ENCODE measurements at places on chromosomes 12 and 14.

GRCh38 chr12:4114986-4115385 is 158.6 kb upstream of the CCND2 start:
- DNase-seq = no peak

DNA sequence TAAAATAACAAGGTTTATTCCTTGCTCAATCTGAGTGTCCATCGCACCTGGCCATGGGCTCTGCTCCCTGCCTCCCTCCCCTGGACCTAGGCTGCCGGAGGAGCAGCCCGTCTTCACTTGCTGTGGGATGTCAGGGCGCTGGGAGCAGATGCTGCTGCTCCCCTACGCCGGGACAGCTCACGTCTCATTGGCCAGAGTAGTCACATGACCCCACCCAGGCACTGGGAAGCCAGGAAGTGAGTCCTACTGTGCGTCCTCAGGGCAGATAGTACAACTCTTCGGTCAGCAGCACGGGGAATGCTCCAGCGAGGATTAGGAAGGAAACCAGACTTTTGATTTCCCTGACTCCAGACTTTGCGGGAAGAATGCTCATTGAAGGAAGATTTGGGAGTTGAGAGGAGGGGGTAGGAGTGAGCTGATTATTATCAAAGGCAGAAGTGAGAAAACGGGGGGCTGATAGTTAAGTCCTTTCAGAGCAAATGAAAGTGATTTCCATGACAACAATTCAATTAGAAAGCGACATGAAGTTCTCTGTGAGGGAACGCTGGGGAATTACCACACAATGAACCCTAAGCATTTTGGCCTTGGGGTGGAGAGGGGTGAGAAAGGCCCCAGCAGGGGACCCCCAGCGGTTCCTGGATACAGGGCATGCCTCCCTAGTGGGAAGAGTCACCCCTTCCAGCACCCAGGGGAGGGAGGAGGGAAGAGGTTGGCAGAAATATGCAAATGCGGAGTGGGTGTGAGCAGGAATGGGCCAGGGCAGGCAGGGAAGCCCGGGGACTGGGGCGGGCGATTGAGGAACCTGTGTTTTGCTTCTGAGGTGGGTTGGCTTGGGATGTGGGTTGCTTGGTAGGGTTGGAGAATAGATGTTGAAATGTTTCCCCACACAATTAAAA is 215.5 kb downstream of the AACS start:
- no peak for DNase-seq

DNA sequence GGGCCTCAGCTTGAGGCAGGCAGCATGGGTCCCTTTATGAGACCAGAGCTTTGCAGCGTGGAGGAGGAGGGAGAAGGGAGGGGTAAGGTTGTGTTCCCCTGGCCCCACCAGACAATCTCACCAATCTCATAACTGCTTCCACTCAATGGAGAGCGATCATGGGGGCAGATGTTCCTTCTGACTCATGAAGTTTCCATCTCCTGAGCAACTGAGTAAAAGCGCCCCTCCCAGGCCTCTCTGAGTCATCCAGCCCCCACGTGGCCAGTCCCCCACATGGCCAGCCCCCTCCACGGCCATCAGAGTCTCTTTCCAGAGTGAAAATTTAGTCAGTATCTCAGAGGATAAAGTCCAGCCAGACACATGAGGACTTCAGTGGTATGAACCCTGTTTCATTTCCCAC is 39.2 kb upstream of the PLXNC1 start:
- peak; percentile 41 for DNase-seq

DNA sequence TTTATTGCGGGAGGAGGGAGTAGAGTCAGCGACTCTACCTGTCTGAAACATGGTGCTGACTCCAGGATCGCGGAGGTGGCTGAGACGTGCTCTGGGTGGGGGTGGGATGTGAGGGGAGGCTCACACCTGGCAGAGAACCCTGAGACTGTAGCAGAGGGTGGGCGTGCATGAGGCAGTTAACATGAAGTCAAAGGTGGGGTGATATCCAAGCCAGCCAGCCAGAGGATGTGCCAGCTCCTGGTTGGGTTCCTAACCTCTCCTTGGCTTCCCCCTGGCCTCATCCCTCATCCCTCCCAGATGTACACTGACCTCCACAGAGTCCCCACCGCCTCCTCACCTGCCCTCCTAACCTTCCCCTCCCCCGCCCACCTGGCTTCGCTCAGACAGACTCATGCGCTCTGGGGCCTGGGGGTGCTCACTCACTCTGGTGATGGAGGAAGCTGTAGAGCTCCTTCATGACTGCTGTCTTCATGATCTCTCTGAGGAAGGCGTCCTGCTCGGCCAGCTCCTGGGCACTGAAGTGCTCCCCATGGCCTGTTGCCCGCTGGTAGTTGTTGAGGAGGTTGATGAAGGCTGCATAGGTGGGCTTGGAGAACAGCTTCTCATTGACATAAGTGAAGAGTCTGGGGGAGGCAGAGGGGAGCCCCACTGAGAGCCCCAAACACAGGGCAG is 9.3 kb downstream of the ENDOU start:
- no peak for DNase-seq

DNA sequence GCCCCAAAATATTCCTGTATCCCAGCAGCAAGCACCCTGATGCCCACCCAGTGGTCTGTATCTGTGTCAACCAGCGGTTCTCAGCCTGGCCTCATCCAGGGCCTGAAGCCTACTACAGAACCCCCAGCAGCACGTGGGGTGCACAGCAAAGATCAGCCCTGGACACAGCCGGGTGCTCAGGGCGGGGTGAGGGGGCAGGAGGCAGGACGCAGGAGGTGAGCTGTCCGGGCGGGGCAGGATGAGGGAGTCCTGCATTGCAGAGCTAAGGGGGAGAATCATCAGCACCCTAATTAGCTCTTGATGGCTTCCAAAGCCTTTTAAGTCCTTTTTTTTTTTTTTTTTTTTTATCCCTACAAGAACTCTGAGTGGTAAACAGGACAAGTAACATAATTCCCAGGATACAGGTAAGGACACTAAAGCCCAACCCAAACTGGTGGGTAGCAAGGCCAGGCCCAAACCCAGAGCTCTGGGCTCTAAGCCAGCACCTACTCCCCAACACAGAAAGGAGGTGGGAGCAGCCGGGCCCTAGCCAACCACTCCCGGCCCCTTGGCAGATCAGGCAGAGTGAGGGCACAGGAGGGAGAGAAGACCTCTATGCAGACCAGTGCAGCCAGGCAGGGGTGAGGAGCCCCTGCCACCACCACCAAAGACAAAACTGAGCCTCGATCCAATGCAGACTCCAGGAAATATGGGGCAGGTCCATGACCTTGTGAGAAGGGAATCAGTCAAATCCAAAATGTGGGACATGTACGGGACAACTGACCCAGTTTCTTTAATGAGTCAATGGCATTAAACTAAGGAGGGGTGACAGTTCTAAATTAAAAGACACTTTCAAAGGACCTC is 32.3 kb upstream of the EIF5 start:
- no peak for DNase-seq

DNA sequence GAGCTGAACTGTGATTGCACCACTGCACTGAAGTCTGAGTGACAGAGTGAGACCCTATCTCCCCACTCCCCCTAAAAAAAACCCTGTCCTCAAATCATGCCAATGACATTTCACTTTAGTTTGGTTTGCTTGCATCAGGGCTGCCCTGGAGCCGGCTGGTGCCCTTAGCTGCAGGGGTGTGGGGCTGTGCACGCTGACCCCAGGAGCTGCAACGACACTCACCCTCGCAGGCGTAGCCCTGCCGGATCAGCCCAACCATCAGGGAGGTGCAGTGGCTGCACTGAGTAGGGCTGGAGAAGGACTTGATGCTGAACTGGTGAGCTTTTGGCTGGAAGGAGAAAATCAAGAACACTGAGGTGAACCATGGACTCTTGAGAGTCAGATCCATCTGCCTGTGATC is 29.8 kb downstream of the AMN start:
- DNase-seq = no peak

GRCh38 chr14:19729763-19730162 is 13.6 kb upstream of the OR4Q3 start:
- DNase-seq = no peak

DNA sequence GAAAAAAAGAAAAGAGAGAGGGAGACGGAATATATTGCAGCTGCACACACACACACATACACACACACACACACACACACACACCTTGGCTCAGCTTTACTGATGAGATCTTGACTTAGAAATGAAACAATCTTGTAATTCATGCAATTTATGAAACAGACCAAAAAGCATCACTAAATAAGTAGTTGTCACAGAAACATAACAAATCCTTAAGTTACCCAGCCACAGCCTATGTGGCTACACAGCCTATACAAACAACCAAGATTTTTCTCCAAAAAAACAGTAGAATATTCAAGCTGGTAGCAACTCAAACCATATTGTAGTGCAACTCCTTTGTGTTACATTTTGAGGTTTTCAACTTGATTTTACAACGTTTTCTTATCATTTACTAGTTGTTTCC is 37.9 kb upstream of the GNG2 start:
- DNase-seq = no peak

- no peak for DNase-seq
Measured at GRCh38 chr14:65867333-65867732, 454.8 kb downstream of the FUT8 start.

DNA sequence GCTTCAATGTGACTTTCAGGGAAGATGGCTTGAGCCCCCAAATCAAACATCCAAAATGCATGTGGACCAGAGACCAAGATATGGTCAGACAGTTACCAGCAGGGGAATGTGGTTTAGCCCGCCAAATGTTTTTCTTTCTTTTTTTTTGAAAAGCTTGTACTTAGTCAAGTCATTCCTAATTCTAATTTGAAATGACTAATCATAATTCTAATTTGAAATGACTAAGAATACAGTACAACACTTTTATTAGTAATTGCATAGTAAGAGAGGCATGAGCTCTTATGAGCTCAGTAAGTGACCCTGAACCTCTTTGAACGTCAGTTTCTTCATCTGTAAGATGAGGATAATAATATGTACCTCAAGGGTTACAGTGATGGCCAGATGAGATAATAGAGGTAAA is 72.4 kb downstream of the HECTD4 start:
- no peak for DNase-seq

DNA sequence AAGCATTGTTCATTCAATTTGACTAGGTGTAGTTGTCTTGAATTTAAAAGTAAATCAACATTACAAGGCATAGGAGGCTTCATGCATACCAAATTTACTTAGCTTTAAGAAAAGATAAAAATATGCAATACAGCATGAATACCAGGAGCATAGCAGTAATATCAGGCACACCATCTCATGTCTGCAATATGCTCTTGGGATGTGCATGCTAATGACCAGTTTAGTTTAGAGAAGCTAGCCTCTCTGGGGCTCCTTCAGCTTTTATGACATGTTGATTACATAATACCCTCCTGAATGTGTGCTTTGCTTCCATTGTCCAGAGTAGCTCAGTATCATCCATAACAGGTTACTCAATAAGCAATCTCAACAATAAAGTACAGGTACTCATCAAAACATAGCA is 497.2 kb downstream of the FLRT2 start:
- DNase-seq = no peak

DNA sequence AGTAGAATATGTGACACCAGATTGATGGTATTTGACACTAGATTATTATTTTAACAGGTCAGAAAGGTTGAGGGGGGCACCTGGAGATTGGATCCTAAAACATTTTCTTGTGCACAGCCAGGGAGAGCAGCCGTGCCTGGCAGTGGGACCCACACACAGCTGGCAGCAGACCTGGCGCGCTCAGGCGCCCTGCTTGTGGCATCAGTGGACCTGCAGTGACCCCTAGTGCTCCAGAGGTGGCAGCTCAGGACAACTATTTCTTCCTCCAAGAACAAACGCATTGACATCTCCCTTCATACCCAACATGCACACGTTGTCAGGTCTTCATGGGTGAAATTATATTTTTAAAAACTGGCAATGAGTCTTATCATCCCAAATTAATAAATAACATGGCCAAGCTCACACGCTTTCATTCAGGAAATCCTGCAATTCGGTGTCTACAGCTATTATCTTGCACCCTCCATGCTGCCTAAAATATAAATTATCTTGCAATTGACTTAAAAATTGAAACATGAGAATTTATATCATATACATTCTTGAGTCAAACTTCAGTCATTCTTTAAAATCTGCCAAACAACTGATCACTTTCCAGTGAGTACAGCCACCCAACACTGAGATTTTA is 7.7 kb upstream of the TMEM132D start:
- peak; percentile 5 for DNase-seq

GRCh38 chr14:103228866-103229265 is 105.2 kb upstream of the EIF5 start:
- DNase-seq = no peak

- no peak for DNase-seq
Measured at GRCh38 chr12:41223600-41223999, 35.5 kb downstream of the PDZRN4 start.

DNA sequence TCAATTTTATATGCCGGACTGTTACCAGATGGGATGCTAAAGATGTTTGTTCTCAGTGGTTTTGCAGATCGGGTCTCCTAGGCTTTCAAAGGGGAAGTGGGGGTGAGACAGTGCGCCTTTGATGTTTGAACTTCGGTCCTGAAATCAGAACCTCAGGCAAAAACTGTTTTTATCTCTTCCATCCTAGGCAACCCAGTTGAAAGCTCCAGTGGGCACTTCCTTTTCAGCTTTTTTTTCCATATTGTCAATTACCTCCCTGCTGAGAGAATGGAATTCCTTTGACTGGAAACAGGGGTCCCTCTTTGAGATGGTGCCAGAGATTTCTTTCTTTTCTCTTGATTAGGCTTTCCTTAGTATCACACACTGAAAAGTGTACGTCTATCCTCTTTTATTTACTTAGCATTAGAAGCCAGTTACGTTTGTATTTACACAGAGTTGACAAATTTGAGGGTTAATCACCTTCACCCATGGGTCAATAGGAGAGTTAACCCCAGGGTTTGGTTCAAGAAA is 40.0 kb downstream of the NUAK1 start:
- no peak for DNase-seq

GRCh38 chr14:60753264-60754119 is 18.9 kb downstream of the MNAT1 start:
- DNase-seq = peak; percentile 44

- no peak for DNase-seq
Measured at GRCh38 chr12:87280356-87280755, 748.8 kb downstream of the C12orf50 start.

GRCh38 chr12:6310771-6311610 is 509 bp downstream of the PLEKHG6 start:
- no peak for DNase-seq

- no peak for DNase-seq
Measured at GRCh38 chr12:80273144-80273543, 170.9 kb upstream of the PTPRQ start.

DNA sequence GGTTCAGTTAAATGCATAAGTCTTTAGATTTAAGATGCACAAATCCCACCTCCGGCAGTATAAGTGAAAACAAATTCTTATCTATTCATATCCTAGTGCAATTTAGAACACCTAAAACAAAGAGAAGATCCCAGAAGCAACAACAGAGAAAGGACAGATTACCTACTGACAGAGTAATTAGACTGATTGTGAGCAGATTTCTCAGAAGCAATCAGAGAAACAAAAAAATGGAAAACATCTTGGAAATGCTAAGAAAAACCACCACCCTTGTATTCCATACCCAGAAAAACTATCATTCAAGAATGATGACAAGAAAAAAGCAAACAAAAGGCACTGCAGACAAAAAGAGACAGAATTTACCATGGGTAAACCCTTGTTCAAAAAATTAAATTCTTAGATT is 47.6 kb upstream of the SELPLG start:
- no peak for DNase-seq

GRCh38 chr12:25023808-25024207 is 74.9 kb upstream of the BCAT1 start:
- no peak for DNase-seq

GRCh38 chr14:94010625-94011024 is 13.5 kb downstream of the CCDC197 start:
- no peak for DNase-seq

GRCh38 chr12:89439941-89440340 is 84.7 kb downstream of the GALNT4 start:
- no peak for DNase-seq

Measured in stimulated activated CD4-positive, alpha-beta T cell treated with anti-CD3 and anti-CD28 coated beads, Interleukin-12 subunit alpha, Interleukin-12 subunit beta, amount 100 ng/mL, for 48 hours (primary cell).